ENCODE measurements at places on chromosomes 16 and 17. TPM values are rescaled to one million over a fixed set of nuclear protein-coding genes. Genes with fewer than 3 reads are reported as not detected.

CDK5R1 gene
- total RNA-seq, result 1.7 TPM

SDR42E2 gene
- total RNA-seq, result not detected

GRCh38 chr17:75133001-75133400 is 1.5 kb upstream of the NT5C start:
- no peak overlapping the region for H3K4me3 ChIP-seq
- no peak overlapping the region for H3K27ac ChIP-seq
- peaks cover 12% of the 10 kb centered on the region for H3K4me1 ChIP-seq
- peaks cover 9% of the 10 kb centered on the region for H3K36me3 ChIP-seq
- H3K27me3 ChIP-seq, result no peaks in the 10 kb centered on the region

DNA sequence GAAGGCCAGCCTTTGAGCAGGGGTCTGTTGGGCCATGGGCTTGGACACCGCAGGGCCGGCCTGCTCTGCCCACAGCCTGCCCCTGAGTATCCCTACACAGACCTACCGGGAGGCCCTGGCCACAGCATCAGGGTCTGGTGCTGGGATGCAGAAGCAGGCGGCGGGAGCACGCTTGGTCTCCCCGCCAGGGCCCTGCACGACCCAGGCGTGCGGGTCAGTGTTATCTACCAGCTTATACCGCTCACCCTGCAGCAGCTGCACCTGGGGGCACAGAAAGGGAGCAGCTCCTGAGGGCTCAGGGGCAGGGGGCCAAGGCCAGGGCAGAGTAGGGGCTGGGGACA is 8.8 kb downstream of the EVPL start:
- H3K27ac ChIP-seq, result no peak overlapping the region
- no peaks in the 10 kb centered on the region for H3K36me3 ChIP-seq
- H3K4me1 ChIP-seq, result peaks cover 3% of the 10 kb centered on the region
- no peak overlapping the region for H3K4me3 ChIP-seq
- no peak for DNase-seq
- H3K27me3 ChIP-seq, result no peaks in the 10 kb centered on the region

- no peaks in the 10 kb centered on the region for H3K4me1 ChIP-seq
- no peaks in the 10 kb centered on the region for H3K27me3 ChIP-seq
- no peak overlapping the region for H3K27ac ChIP-seq
- H3K36me3 ChIP-seq, result no peaks in the 10 kb centered on the region
Measured at GRCh38 chr16:77877712-77878347, 89.5 kb downstream of the VAT1L start.

RHBDL3 gene
- not detected for total RNA-seq

- peak overlapping the region; percentile 65 for H3K4me3 ChIP-seq
- H3K27ac ChIP-seq, result peak overlapping the region; percentile 72
- no peak for DNase-seq
- H3K27me3 ChIP-seq, result peaks cover 80% of the 10 kb centered on the region
Measured at GRCh38 chr17:48579471-48579759, 1.3 kb upstream of the HOXB4 start.

DNA sequence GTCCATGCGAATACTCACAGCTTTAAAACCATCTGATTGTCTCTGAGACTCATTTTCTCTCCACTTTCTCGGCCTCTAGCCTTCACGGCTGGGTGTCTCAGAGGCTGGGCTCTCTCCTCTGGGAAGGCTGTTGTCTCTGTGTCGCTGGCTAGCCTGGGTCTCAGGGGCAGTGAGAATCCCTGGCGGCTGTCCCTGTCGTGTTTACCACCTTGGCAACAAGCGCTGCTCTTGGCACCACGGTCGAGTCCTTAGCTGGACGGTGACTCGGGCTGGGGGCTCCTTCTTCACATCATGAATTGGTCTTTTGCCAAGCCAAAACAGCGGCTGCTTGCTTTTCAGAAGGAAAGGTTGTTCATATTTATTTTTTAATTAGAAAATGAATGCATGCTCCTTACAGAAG is 81.1 kb downstream of the MSI2 start:
- DNase-seq, result no peak
- H3K27me3 ChIP-seq, result no peaks in the 10 kb centered on the region
- H3K36me3 ChIP-seq, result no peaks in the 10 kb centered on the region
- no peak overlapping the region for H3K27ac ChIP-seq
- H3K4me3 ChIP-seq, result no peak overlapping the region

GRCh38 chr17:80986816-80987475 is 4.7 kb upstream of the CHMP6 start:
- H3K4me3 ChIP-seq, result no peak overlapping the region
- H3K36me3 ChIP-seq, result no peaks in the 10 kb centered on the region
- H3K27me3 ChIP-seq, result no peaks in the 10 kb centered on the region
- peaks cover 7% of the 10 kb centered on the region for H3K4me1 ChIP-seq
- peak; percentile 36 for DNase-seq

TLE7 gene
- not detected for total RNA-seq

DNA sequence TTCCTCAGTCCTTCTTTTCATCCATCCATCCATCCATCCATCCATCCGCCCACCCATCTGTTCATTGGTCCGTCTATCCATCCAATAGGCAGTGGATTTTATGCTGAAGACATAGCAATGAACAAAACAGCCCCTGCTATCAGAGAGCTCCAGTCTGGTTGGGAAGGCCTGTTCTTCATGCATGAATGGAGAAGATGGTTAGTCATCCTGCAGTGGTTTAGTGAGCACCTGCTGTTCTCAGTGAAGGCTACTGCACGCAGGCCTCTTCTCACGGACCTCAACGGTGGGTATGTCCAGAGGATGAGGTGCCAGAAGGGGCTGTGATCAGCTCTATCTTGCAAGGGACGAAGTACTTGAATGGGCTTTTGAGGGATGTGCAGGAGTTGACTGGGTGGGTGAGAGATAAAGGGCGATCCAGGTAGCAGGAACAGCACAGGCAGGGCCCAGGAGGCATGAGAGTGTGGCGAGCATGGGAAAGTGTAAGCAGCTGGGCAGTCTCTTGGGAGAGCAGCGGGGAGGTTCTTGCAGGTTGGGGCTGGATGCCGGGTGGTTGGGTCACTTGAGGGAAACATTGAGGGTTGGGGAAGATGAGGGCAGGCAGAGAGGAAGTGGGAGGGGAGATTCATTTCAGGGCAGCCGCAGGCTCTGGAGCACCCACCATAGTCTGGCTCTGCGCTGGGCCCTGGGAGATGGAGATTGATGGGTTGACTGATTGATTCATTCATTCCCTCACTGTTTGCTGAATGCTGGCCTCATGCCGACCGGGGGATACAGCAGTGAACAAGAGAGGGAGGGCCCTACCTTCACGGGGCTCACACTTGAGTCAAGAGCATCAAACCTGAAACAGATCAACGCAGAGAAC is 115.0 kb upstream of the CIBAR2 start:
- DNase-seq, result no peak
- H3K36me3 ChIP-seq, result no peaks in the 10 kb centered on the region
- H3K4me3 ChIP-seq, result no peak overlapping the region
- no peak overlapping the region for H3K27ac ChIP-seq
- no peaks in the 10 kb centered on the region for H3K27me3 ChIP-seq
- peaks cover 3% of the 10 kb centered on the region for H3K4me1 ChIP-seq
